ENCODE measurements at places on chromosomes 7 and 10. TPM values are rescaled to one million over a fixed set of nuclear protein-coding genes. Genes with fewer than 3 reads are reported as not detected.

Gene RSBN1L
- total RNA-seq = 15.3 TPM

Gene ZDHHC6
- 13.8 TPM for total RNA-seq

Gene DNAJB6
- 179 TPM for total RNA-seq

Gene COPS6
- 111 TPM for total RNA-seq

Gene AGR2
- not detected for total RNA-seq

Gene CYP2C9
- not detected for total RNA-seq

Gene HOXA6
- total RNA-seq = not detected

Gene SLC13A4
- not detected for total RNA-seq

Gene GIMAP5
- not detected for total RNA-seq

Gene MRLN
- total RNA-seq = not detected

Gene PDE1C
- total RNA-seq = not detected

Gene TMEM273
- total RNA-seq = not detected

Gene TMEM229A
- not detected for total RNA-seq

Gene AFAP1L2
- 2.1 TPM for total RNA-seq

Gene NOS3
- total RNA-seq = not detected

Gene SDK1
- total RNA-seq = 8.7 TPM

Gene HGF
- not detected for total RNA-seq

Gene GRM3
- total RNA-seq = not detected

Gene TAS2R3
- 0.18 TPM for total RNA-seq

Gene TACC2
- 11.2 TPM for total RNA-seq

Gene STN1
- 27.4 TPM for total RNA-seq

Gene MTG1
- total RNA-seq = 50.5 TPM

Gene R3HCC1L
- total RNA-seq = 18.3 TPM

Gene GRID2IP
- not detected for total RNA-seq

Gene CPA2
- total RNA-seq = not detected

Gene TRIM50
- total RNA-seq = not detected

Gene KIAA1549
- 0.95 TPM for total RNA-seq

Gene PAX2
- total RNA-seq = not detected

Gene RINT1
- total RNA-seq = 9.0 TPM

Gene TUBGCP2
- total RNA-seq = 49.7 TPM

Gene CALHM1
- not detected for total RNA-seq

Data from SJSA1 (cell line).